ENCODE measurements at places on chromosomes 6 and 20.
A peak's percentile ranks its signal among the peaks of the same experiment; 100 is the strongest.

GRCh38 chr6:71127374-71127773, 161.2 kb upstream of the OGFRL1 start:
- no peak for DNase-seq

DNA sequence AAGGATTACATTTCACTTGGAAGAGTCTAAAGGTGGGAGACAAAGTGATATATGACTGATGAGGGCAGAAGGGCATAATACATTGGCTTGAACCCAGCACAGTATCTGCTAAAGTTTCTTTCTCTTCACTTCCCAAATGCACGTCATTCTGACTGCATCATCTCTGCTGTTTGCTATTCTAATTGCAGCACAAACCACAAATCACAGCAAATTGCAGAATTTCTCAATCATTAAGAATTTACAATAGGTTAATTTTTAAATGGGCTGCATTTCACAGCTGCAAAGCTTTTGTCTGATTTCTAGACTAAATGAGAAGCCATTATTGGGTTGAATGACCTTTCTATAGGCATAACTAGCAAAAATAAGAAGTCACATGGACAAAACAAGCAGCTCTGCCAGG, 337.0 kb downstream of the RNGTT start:
- no peak for DNase-seq

DNA sequence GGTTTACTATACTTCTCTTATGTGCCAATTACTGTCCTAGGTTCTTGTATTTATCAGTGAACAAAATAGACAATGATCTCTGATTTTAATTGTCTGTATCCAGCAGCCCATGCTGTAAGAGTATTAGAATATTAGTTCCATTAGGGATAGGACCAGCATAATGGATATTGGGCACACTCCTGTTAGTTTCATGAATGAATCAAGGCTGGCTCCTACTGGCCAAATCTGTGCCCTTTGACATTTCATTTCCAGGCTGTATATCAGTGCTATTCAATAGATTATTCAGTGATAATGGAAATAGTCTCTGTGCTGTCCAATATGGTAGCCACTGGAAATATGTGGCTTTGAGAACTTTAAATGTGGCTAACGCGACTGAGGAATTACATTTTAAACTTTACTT, 1007.9 kb upstream of the FLRT3 start:
- DNase-seq = no peak

GRCh38 chr6:26431258-26432172, 8.8 kb upstream of the BTN3A3 start:
- DNase-seq = no peak

- peak; percentile 28 for DNase-seq
These were observed 17.9 kb downstream of the RPF2 start for GRCh38 chr6:110999634-111000270.

GRCh38 chr6:139987091-139987490, 612.6 kb upstream of the CITED2 start:
- DNase-seq = no peak
